ENCODE measurements at places on chromosomes 3 and 15.

DNA sequence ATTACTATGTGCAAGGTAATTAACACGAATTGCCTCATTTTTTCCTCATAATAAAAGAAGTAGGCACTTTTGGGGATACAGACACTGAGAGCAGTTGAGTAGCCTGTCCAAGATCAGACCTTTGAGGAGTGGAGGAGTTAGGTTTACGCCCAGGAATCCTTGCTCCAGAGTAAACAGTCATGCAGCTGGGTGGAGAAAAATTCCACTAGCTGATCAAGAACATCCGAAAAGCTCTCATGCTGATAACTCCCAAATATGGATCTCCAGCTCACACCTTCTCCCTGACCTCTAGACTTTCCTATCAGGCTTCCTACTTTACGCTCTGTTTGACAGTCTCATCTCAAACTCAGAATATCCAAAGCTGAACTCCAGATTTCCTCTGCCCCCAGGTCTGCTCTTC, 53.3 kb downstream of the ST6GAL1 start:
- no peak for DNase-seq

DNA sequence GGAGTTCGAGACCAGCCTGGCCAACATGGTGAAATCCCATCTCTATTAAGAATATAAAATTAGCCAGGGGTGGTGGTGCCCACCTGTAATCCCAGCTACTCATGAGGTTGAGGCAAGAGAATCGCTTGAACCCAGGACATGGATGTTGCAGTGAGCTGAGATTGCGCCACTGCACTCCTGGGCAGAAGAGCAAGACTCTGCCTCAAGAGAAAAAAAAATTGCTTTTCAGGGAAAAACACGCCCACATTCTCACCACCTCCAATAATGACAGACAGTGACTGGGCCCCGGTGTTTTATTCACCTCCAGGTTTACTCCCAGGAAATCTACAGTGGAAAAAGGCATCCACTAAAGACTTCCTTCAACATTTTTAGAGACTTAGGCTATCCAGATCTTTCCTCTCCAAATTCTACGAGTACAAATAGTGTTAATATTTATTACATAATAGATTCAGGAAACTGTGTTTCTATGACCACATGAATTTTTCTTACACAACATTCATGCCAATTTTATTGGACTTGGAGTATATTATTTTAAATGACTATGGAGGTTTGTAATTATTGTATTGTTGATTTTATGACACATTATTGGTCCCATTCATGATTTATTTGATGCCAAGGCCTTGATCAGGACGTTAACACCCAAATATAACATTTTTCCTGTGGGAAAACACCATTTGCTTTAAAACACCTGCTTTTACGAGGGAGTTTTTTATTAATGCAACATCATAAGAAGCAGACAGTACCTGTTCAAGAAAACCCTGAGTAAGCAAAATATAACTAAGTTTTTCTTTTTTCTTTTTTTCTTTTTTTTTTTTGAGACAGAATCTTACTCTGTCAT, 26.6 kb downstream of the IGF2BP2 start:
- no peak for DNase-seq

GRCh38 chr15:49415638-49416037, 7.4 kb upstream of the FGF7 start:
- DNase-seq, result no peak

DNA sequence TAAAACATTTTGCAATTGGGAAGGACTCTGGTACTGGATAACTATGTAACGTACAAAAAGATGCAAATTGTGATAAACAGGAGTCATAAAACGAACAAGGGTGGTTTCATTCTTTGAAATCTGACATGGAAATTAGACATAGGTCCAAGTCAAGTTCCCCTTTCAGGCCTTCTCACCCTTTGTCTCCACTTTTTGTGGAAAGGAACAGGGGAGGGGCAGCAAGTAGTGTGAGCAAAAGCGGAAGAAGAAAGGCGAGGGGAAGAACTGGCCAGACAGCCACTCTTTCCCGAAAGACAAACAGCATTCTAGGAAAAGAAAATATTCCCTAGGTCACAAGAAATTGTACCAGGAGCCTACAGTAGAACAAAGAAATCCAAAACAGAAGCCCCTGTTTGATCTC, 52.6 kb downstream of the MCF2L2 start:
- DNase-seq, result no peak

DNA sequence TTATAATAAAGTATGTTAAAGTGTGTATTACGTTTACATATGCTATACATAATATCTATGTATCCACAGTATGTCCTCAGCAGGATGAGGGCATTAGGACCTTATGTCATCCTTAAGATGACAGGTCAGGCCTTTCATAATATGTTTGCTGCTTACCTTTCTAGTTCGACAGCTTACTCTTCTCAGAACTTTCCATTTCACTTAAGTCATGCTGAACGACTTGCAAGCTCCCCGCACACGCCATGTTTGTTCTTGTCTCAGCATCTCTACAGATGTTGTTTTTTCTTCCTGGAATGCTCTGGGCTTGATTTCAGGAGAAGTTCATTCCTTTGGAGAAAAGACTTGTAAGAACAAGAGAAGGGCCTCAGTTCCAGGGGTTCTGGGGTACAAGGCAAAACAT, 36.0 kb upstream of the PPARG start:
- no peak for DNase-seq

DNA sequence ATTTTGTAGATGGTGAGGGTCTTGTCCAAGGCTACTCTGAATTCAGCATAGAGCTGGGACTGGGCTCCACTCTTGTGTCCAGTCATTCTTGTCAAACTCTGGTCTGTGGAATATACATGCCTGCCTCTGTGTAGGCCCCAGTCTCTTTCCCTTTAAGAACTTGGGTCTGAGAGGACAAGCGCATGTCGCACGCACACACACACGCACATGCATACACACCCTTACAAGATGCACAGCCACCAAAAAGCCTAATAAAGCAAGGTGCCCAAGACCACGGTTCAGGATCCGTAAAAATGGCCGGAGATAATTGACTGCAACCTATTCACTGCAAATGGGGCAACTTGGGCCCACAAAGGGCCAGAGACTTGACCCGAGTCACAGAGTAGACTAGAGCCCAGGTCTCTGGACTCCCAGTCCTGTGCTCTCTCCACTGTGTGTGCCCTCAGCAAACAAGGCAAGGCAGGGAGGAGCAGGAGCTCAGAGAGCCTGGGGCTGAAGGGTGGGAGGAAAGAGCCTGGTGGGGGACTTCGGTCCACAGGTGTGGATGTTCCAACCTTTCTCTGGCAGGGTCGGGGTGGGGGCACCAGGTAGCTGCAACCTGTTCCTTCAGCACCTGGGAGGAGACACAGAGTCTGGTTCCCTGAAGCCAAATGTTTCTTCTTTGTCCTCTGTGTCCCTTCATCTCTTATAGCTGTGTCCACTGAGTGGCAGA, 914 bp upstream of the PAQR5 start:
- DNase-seq, result no peak

DNA sequence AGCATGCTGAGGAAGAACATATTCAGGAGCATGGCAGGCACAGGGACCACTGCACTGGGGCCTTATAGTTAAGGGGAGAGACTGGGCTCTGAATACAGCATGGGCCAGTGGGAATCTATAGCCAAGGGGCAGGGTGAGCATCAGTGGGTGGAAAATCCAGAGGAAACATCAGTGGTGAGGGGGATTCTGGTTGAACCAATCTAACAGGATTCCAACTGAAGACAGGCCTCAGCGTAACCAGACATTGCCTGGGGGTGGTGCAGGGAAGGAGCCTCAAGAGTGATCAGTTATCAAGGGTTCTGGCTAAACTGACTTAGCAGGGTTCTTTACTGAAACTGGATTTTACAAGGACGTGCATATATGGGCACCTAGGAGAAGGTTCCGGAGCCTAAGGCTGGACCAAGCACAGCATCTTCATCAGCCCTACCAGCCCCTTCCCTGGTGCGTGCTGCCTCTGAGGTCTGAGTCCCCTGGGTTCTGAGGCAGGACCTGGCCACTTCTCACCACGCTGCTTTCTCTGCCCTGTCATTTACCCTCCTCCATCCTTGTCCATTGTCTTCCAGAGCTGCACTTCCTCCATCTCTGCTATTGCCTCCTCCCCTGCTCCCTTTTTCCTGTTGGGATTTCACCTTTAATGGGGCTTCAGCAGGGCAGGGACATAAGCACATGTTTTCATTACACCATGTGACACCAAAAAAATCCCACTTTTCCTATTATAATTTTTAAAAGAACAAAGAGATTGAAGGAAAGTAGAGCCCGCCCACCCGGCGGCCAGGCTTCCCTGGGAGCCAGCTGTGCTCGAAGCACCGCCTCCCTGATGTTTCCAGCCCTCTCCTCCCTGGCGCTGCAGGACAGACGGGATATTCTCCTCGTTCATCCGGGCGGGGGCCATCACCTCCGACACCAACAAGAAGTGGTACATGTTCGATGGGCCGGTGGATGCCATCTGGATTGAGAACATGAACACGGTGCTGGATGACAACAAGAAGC, 52.1 kb downstream of the DNAH1 start:
- DNase-seq, result no peak

DNA sequence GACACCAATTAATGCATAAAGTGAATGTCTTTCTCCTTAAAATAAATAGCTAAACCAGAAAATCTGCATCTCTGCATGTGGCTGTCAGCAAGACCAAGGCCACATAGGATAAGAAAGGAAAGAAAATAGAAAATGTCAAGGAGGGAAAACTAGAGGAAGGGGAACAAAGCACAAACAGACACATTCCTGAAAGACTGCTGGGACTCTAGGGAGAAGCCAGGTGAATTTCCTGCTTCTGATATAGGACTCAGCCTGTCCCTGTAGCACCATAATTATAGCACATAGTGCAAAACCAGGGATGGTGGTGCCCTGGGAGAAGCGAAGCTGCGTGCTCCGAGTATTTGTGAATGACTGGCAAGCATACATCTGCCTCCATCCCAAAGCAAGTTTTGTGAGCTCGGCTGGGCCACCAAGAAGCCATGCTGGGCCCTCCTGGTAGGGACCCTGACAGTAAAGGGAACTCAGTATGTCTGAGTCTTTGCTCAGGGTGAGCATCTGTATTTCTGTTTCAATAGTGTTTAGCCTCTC, 14.2 kb downstream of the FSTL1 start:
- DNase-seq, result no peak

GRCh38 chr3:39754549-39754948, 54.9 kb upstream of the MYRIP start:
- DNase-seq, result no peak

DNA sequence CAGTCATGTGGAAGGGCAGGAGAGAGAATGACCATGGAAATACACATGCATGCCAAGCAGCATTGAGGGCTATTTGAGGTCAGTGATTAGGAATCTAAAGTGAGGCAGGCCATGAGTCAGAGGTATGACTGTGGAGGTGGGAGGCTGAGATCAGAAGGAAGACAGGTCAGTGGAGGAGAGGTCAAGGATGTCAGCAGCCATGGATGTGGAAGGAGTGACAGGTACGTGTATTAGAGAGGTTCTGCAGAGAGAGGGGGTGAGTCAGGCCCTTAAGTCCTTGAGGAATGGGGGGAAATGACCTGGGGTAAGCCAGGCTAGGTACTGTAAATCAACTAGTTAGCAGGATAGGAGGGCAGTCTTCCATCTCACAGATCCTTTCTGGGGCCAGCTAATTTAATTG, 166.6 kb downstream of the ANO10 start:
- DNase-seq, result no peak

- DNase-seq, result no peak
Measured at GRCh38 chr15:40130799-40131502, 22.3 kb upstream of the BMF start.

DNA sequence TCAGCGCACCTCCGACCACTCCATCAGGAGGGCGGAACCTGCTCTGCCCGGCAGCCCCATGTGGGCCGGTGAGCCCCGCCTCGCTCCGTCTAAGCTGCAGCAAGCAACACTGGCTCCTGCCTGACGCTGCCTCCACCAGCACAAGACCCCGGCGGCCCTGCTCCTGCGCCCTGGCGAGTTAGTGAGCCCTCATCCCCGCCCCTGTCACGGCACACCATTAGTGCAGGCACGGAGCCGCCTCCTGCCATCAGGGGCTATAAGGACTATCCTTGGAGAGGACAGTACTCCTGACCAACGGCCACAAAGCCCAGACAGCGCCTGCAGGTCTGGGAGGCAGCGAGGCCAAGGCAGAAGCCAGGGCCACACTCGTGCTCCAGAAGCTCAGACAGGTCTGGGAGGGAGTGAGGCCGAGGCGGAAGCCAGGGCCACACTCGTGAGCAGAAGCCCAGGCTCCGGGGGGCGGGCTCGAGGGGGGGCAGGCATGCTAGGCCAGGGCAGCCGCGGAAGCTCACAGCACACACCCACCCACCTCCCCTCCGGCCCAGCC, 39.4 kb downstream of the TNK2 start:
- no peak for DNase-seq

- DNase-seq, result no peak
Measured at GRCh38 chr3:29695643-29696198, 414.9 kb downstream of the RBMS3 start.

Measured in CD4-positive, alpha-beta T cell treated with Interleukin-2 at 100 ng/mL for 4 hours (primary cell).